ENCODE measurements at places on chromosomes 7 and 10. TPM values are rescaled to one million over a fixed set of nuclear protein-coding genes. Genes with fewer than 3 reads are reported as not detected.

DNA sequence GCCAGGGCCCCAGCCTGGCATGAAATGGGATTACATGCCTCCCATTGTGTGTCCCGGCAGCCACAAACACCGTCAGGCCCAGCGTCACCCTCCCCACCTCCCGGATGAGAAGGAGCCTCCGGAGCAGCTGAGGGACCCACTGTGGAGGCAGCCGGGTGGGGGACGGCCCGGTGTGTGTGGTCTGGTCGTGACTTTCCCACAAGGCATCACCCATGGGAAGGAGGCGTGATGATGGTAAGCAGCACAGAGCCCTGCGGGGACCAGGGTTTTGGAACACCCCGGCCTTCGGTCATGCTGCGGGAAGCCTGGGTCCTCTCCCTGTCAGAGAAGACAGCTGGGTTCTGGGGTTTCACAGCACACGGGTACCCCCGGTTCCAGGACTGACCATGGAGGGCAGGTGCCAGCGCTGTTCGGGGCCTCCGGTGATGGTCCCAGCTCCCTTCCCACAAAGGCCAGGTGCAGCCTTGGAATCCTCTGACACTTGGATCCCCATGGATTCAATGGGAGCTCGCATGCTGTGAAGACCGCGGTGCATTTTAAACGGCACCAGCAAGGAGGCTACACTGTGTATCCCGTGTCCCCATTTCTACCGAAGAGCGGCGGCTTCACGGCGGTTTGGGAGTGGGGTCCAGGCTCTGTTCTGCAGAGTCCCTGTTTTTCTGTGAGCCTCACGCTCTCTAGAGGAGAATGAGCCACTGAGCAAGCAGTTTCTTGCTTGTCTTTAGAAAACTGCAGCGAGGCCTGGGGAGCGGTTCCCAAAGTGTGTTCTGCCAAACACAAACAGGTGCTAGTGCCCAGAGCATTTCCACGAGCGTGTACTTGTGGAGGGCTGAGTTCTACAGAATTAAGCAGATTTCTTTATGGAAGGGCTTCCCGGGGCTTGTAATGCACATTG lies 336.0 kb downstream of the ADARB2 start:
- no peak overlapping the region for H3K27ac ChIP-seq
- no peak overlapping the region for H3K4me3 ChIP-seq

LRRN3 gene
- 0.41 TPM for polyA plus RNA-seq

PYROXD2 gene
- 12.0 TPM for polyA plus RNA-seq

RTKN2 gene
- 0.41 TPM for polyA plus RNA-seq

DNA sequence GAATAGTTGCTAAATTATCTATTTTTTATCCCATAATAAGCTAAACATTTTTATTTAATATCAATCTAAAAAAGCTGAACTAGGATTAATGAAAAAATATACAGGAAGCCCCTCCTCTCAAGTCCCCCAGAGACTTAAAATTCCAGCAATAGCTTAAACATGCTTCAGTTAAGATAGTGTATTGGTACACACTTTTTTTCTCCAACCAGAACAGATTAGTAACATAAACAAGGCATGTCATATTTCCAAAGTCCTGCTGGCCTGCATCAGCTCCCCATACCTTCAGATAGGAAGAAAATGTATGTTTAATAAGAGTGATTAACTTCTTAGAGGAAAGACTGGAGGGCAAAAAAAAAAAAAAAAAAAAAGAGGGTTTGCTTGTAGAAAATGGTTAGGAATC lies 7.1 kb downstream of the TBX20 start:
- no peak overlapping the region for H3K4me3 ChIP-seq
- H3K27ac ChIP-seq, result no peak overlapping the region
- no peaks in the 10 kb centered on the region for H3K4me1 ChIP-seq
- no peak for DNase-seq
- H3K27me3 ChIP-seq, result peaks cover 51% of the 10 kb centered on the region

DNA sequence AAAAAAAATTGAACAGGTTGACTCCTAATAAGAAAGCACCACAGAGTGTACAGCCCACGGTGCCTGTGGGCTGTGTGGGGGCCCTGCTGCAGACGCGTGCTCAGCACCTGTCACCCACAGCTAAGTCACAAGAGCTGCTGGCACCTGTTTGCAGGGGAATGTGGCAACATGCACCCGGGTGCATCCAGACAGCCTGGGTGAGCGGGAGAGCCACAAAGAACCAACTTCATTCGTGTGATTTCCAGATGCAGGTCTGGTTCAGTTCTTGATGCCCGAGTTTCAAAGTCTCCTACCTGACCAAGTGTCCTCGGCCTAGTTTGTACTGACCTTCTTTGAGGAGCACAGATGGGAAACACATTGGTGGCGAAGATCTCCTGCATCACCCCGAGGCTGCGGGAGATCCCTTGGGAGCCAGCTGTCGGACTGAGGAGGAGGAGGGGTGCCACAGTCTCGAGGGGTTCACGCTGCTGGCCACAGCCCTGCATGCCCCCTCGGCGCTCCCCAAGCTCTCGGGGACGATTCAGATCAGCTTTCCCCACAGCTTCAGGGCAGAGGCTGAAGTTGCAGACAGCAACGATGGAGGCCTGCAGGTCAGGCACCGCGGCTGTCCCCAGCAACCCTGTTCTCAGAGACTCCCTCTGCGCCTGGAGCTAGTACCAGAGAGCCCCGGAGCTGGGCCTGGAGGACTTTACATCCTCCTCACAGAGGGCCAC lies 35.3 kb downstream of the AMZ1 start:
- peaks cover 2% of the 10 kb centered on the region for H3K36me3 ChIP-seq
- no peak for DNase-seq
- no peaks in the 10 kb centered on the region for H3K27me3 ChIP-seq
- no peak overlapping the region for H3K27ac ChIP-seq

KLF14 gene
- polyA plus RNA-seq, result 0.25 TPM

- no peaks in the 10 kb centered on the region for H3K4me1 ChIP-seq
- no peaks in the 10 kb centered on the region for H3K36me3 ChIP-seq
- no peak overlapping the region for H3K27ac ChIP-seq
- DNase-seq, result peak; percentile 2
- H3K4me3 ChIP-seq, result no peak overlapping the region
- H3K27me3 ChIP-seq, result no peaks in the 10 kb centered on the region
These were observed 1672.9 kb downstream of the REEP3 start for GRCh38 chr10:65194126-65194525.

HOXA2 gene
- not detected for polyA plus RNA-seq
